ENCODE measurements at places on chromosomes 4 and X.

DNA sequence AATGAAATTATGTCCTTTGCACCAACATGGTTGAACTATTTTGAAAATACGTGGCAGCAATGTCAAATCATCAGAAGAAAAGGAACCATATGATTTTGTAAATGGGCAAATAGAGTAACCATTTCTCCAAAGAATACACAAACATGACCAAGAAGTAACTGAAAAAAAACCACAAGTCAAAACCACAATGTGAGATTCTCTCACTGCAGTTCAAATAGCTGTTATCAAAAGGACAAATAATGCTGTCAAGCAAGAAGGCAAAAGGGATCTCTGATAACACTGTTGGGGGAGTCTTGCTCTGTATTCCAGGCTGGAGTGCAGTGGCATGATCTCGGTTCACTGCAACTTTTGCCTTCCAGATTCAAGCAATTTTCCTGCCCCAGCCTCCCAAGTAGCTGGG is 280.8 kb upstream of the ZCCHC13 start:
- DNase-seq: no peak

DNA sequence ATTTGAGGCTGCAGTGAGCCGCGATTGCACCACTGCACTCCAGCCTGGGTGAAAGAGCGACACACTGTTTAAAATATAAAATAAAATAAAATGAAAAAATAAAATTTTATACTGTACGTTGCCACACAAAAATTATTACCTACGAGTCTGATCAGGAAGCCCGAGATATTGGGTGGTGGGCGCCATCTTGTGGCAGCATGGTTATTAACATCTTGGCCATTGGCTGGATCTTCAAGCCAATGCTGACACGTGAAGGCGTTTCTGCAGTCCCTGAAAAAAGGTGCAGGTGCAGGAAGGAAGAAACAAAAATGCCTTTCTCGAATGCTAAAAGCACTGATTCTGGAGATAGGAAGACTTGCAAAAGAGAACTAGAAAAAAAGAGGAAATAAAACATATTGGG is 4.9 kb upstream of the TLR8 start:
- DNase-seq: no peak

DNA sequence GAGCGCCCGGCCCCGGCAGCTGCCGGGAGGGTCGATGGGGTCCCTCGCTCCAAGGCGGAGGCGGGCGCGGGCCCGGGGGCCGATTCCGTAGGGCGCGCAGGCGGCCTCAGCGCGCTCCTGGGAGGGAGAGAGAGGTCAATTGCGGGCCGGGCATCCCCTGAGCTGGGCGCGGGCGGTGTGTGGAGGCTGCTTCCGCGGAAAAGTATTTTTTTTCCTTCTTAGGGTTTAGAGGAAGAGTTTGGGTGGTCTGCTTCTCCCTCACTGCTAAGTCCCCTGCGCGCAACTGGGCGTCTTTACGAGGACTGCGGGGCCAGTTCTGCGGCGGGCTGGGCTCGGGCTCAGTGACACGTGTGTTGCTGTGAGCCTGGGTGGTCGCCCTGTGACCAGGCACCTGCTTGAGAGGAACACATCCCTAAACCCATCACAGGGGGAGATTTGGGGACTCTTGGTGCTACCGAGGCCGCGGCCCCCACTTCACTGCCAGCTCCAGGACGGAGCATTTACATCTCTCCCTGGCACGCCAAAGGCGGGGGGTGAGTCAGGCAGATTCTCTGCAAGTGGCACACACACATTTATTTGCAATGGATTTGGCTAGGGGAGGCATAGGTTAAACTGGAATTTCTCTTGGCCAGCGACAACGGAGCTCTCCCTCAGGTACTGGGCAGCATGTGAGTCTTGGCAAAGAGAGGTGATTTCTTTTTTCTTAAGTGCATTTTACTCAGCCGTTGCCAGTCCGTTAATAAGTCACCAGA is 151.2 kb upstream of the SLC4A4 start:
- DNase-seq: no peak

DNA sequence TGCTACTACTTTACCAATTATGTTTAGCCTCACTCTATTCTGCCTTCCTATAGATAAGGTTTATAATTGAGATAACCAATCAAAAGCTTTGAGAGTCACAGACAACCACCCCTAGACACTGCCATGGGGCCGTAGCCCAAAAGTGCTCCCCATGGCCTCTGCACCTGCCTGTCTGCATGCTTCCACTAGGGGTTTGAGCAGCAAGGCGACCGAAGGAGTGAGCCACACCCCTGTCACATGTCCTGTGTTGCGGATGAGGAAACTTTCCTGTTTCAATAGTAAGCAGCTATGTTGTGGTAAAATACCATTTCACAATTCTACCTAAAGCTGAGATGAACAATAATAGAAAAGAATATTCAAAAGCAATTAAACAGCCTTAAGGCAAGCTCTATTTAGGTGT is 856.0 kb upstream of the FRG1 start:
- no peak for DNase-seq

GRCh38 chr4:112550728-112551127 is 34.7 kb upstream of the NEUROG2 start:
- no peak for DNase-seq

DNA sequence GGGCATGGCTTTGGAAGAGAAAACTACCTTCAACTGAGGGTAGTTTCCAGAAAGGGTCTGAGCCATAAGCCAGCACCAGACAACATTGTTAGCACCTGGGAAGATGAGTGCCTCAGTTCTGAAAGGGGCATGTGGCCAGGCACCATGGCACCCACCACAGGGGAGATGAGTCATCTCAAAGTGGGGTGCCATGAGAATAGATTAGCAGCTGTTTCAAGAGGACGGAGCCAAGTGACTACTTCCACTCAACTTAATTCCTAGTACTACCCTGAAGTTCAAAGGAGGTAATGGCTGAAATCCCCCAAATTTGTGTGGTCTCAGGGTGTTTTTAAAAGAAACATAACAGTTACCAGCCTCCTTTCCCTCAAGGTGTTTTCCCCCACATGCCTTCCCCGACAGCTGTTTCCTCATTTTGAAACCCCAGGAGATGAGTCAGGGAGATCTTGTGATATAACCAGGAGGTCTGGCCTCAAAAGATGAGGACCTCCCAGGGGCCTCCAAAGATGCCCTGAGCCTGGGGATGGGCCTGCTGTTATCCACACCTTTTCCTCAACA is 27.8 kb upstream of the FTHL17 start:
- DNase-seq: no peak

- DNase-seq: no peak
Observed at GRCh38 chr4:77538144-77538543, 67.5 kb upstream of the CXCL13 start.

GRCh38 chr4:156635051-156635450 is 336.5 kb downstream of the PDGFC start:
- DNase-seq: no peak

DNA sequence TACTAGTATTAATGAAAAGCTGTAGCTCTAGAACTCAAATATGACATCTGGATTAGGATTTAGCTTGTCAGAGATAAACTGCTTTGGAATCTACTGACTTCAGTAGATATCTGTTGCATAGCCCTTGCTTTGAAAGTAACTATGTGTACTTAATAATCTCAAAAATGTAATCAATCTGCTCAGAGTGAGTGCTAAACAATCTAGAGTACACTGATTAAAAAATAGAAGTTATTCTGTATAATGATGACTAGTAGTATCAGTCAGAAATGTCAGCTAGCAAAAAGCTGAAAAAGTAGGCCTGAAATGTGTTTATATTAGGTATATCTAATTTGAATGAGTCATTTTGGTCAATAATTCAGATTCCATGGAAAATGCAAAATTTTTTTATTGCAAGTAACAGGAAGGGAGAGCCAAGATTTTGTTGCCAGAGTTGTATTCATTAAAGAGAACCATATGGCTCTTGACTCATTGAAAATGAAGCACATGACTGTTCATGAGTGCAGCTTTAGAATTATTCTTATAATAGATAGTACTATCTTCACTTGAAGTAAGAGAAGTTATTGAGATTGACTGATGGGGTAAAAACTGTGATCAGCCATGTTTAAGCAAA is 20.0 kb downstream of the CLCN3 start:
- no peak for DNase-seq

- no peak for DNase-seq
Observed at GRCh38 chr4:123804196-123804721, 407.7 kb downstream of the SPRY1 start.

GRCh38 chrX:44953734-44954502 is 80.9 kb downstream of the KDM6A start:
- no peak for DNase-seq

DNA sequence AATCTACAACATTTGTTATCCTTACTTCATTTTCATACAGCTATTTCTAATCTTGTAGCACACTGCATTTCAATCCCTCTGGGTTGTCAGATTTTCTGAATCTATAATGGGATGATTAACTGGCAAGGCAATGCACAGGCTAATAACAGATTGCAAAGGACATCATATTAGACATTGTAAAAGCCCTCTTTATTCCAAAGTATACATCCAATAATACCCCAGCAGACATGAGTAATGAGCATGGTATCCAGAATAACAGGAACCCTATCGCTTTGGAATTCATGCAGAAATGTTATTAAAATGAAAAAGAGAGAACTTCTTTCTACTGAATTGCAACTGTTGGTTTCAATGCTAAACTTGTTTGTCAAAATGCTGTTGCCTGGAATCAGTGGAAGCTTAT is 122.9 kb downstream of the C4orf33 start:
- no peak for DNase-seq
